Keratinocyte (primary cell): ENCODE measurements at places on chromosomes 12 and 14.
A peak's percentile ranks its signal among the peaks of the same experiment; 100 is the strongest.

DNA sequence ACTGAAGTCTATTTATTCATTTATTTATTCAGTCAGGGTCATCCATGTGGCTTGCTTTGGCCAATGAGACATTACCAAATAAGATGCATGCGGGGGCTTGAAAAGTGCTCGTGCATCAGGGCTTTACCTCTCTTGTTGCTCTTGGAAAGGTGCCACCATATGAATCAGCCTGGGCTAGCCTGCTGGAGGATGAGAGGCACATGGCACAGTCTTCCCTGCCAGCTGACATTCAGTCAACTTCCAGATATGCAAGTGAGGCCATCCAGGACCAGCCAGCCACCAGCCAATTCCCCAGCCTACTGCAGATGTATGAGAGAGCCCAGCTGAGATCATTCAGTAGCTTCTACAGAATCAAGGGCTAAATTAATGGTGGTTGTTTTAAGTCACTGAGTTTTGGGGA, 105.2 kb upstream of the RPH3A start:
- peak; percentile 26 for DNase-seq

DNA sequence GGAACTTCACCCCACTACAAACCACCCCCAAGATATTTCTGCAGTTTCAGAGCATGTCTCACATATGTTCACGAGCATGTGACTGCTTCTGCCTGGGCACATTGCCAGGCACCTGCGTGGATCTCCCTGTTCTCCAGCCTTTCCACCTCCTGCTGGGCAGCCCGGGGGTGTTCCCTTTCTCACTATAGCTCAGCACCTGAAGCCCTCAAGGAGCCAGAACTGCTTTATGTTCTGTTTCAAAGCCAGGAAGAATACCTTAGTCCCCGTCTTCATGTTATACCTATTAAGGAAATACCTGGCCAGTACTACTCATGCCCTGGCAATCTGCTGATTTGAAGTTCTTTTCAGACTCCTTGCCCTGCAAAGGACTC, 4.2 kb upstream of the FGF6 start:
- DNase-seq, result no peak

- DNase-seq, result no peak
These were observed 223.8 kb downstream of the DACT1 start for GRCh38 chr14:58861586-58861985.

- no peak for DNase-seq
These were observed 11.5 kb downstream of the C1S start for GRCh38 chr12:7072035-7072434.

DNA sequence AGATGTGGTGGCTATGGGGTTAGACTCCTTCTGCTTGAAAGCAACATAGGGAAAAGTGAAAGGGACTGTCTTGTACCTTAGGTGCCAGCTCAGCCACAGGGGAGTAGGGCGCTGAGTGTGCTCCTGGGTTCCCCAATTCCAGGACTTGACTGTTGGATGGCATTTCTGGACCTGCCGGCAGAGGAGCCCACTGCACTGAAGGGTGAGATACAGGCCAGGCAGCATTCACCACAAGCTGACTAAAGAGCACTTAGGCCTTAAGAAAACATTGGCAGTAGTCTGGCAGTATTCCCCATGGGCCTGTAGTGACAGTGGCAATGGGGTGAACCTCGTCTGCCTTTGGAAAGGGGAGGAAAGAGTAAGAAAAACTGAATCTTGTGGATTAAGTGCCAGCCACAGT, 67.1 kb upstream of the TMTC2 start:
- no peak for DNase-seq

DNA sequence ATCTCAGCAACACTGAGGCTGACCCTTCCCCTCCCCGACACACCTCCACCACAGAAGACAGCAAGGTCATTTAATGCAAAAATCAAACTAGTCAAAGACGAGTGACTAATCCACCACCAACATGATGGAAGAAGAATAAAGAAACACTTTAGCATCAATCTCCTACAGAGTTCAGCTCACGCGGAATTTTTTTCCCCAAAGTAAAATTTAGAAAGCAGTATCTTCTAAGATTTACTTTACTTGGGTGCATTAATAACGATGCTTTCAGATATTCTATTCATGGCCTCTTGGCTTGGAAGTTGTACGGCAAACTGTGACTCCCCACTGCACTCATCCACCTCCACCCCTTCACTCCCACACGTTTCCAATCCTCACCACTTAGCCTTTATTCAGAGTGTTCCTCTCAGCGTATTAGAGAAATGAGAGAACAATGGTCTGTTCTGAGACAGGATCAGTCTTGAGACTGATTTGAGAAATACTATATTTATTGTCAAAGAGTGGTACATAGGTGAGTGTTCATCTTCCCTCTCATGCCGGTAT, 1.9 kb downstream of the EGLN3 start:
- DNase-seq, result no peak

GRCh38 chr12:116459916-116460663, 99.1 kb upstream of the MAP1LC3B2 start:
- DNase-seq, result no peak

- no peak for DNase-seq
These were observed 11.6 kb downstream of the AHSA1 start for GRCh38 chr14:77469539-77469938.

DNA sequence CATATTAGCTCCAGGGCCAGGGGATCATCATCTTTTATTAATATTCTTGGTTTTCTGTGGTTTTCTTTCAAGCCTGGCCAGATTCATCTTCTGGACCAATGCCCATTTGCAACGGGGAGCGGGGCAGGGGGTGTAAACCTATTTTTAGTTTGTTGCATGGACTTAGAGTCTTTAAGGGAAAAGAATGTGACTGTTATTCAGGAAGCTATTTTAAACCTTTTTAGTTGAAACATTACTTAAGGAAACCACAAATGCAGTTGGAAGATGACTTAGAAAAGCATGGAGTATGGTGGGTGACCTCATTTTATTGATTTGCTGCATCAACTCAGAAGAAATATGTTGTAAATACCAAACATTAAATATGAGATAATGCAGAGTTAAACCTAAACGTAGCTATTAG, 368.4 kb upstream of the E2F7 start:
- DNase-seq, result no peak

DNA sequence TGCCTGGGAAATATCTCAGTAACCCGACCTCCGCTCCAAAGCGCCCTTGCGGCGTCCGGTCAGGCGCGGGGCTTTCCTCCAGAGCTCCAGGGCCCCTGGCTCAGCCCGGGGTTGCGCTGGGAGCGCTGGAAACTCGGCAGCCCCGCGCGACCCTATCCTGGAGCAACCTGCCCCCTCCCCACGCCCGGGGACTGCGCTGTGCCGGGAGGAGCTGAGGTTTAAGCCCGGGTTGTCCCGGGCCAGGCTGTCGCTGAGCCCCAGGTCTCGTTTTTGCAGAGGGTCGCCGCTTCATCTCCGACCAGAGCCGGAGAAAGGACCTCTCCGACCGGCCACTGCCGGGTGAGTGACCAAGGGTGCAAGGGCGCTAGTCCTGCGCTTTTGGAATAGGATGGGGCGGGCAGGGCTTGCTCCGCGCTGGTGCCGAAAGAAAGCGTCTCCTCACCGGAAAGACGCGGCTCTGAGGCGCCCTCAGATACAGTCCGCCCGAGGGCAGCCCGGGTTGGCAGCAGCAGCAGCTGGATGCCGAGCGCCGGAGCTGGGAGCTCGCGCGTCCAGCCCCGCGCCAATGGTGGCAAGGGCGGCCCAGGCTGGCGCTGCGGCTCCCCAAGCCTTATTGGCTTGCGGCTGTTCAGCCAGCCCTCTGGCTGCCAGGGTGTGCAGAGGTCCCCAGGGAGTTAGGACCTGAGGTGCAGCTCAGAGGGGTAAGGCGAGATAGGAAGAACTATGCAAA, 1.5 kb downstream of the SPX start:
- no peak for DNase-seq

DNA sequence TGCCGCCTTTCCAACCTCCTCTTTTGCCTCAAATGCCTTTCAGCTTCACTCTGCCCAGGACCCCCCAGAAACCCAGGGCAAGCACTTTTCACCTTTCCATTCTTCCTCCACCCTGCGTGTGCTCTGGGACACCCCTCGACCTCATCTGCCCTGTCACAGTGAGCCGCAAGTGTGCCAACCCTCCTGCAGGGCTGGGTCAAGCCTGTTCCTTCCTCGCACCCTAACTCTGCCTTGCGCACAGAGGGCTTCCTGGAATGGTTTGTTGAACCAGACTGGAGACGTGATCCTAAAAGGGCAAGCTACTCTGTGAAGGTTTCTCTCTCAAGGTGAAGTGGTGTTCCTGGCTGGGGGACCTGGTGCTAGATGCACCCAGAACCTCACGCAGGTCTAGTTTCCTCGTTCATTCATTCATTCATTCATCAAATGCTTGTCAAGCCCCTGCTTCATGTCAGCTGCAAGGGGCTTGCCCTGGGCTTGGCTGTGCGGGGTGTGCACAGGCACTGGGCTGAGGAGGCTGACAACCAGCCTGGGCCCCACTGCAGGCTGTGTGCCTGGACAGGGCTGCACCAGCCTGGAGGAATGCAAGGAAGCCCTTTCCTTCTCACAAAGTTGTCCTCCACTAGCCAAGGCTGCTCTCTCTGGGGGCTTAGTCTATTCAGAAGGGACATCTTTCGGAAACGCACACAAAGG, 187.2 kb downstream of the CALM1 start:
- DNase-seq, result no peak

DNA sequence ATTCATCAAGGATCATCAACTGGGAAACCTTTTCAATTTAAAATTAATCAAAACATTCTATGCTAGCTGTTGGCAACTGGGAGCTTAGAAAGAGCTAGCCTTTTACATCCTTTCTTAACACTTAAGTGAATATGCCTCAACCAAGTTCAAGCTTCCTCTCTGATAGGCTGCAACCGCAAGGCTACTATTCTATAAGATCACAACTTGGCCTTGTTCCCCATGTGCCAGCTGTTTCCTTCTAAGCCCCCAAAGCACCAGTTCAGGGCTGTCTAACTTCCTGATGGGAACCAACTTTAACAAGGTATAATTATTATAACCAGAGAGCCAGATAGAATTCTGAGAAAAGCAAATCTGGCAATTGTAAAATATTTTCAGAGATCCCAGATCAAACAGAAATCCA, 37.0 kb downstream of the KCNC2 start:
- DNase-seq, result no peak

GRCh38 chr12:65953631-65954030, 129.3 kb downstream of the HMGA2 start:
- no peak for DNase-seq

DNA sequence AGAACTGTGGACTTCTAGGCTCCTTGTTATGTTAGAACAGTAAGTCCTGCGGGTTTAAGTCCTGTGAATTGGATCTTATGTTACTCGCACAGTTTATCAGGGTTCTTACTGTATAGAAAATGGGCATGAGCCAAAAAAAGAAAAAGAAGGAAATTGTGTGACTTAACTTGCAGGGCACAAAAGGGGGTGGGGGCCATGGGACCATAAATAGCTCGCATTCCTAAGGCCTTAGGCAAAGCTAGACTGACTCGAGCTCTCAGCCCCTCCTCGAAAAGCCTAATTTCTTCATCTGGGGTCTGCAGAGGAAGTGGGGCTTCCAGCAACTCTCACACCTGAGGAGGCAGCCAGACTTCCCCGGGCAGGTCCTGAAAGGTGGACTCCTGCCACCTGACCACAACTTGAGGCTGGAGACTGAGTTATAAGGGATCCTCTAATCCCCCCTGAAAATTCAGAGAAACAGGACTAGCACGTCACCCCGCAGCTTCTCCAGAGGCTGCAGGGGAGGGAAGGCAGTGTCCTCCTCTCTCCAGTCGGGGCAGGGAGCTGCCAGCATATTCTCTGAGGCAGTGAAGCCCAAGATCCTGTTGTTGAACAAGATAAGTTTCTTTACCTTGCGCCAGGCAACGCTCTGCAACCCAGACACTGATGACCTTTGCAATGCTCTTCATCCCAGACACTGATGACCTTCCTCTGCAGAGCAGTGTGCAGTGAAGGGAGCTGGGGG, 280.5 kb downstream of the PCNX1 start:
- no peak for DNase-seq

GRCh38 chr12:120573560-120573959, 7.6 kb downstream of the POP5 start:
- DNase-seq, result no peak

DNA sequence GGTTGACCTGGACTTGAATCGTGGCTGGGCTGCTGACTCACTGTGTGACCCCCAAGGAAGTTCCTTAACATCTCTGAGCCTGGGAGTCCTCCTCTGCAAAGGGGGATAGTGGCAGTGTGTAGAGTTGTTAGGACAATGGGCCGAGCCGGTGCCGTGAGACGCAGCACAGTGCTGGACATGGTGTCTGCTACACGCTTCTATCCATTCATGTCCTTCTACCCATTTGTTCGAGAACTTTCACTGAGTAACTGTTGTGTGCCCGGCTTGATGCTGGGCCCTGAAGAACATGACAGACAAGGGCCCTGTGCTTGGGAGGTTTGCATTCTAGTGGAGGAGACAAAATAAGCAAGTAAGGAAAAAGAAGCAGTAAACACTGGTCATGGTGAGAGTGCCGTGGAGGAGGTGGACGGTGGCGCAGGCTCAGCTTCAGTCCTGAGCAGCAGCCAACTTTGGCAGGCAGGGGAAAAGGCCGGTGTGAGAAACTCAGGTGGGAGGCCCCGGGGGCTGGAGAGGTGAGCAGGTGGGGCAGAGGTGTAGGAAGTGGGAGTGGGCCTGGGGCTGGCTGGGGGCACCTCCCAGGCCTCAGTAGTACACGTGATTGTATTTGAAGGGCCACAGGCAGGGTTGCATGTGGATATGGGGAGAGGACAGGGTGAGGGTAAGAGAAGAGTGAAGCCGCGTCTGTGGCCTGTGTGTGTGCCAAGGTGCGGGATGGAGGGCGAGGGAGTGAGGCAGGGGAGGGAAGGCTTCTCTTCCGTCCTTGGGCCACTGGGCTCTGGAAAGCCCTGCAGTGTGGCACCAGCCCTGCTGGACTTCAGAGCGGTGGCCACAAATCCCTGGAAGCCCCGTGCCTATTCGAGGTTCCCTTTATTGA, 13.8 kb downstream of the VASH1 start:
- no peak for DNase-seq

GRCh38 chr14:51865953-51866747, 5.7 kb downstream of the GNG2 start:
- no peak for DNase-seq

- DNase-seq, result no peak
These were observed 37.6 kb downstream of the SYNE3 start for GRCh38 chr14:95478818-95479217.

- no peak for DNase-seq
These were observed 18.7 kb downstream of the NRXN3 start for GRCh38 chr14:78188882-78189281.

DNA sequence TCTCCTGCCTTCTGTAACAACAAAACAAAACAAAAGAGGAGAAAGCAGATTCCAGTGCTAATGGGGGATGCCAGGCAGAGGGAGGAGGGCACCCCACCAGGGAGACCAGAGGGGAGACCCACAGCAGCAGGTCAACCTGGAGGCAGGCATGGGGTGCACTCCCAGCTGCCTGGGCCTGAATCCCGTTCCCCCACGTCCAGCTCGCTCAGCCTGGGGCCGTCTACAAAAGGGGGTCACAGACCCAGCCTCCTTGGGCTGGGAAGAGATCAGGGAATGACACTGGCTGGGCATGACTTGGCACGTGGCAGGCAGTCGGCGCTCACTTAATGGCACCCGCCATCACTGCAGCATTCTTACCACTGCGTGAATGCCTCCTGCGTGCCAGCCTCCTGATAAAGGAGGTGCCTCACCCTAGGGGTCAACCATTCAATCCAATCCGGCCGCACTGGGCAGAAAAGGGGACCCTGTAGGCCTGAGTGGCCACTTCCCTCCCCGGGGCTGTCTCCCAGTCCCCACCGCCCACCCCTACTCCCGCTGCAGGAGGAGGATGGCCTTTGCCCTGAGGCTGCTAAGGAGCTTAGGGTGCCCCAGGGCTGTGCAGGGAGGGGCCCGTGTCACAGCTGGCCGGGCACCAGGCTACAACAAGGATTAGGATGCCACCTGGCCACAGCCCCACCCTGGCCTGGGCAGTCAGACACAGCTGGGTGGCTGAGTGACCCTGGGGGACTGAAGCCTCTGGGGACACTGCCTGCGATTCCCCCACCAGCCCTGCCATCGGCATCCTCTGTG, 87.5 kb downstream of the NCOR2 start:
- no peak for DNase-seq
